GM12878 (cell line): ENCODE measurements at places on chromosomes 3 and 15. TPM values are rescaled to one million over a fixed set of nuclear protein-coding genes. Genes with fewer than 3 reads are reported as not detected.

GPR27 gene
- total RNA-seq = not detected in 2 replicates

CISH gene
- 4.4 and 5.1 TPM in 2 replicates for total RNA-seq

ISLR gene
- 1.3 and 1.7 TPM in 2 replicates for total RNA-seq

SPINK8 gene
- total RNA-seq = not detected in 2 replicates

BNC1 gene
- not detected in 2 replicates for total RNA-seq

CLDN16 gene
- 3.2 and 3.6 TPM in 2 replicates for total RNA-seq

DNAH12 gene
- total RNA-seq = 0.05 and 0.19 TPM in 2 replicates

SLC38A3 gene
- total RNA-seq = 0.13 TPM in 1 of 2 replicates, not detected in the other

PCOLCE2 gene
- 0.41 and 1.1 TPM in 2 replicates for total RNA-seq

TICRR gene
- total RNA-seq = 18.8 and 21.5 TPM in 2 replicates

AMT gene
- 2.4 and 3.8 TPM in 2 replicates for total RNA-seq

PAQR9 gene
- not detected in 2 replicates for total RNA-seq

NR2E3 gene
- not detected in 2 replicates for total RNA-seq

STRA6 gene
- 9.7 and 10.0 TPM in 2 replicates for total RNA-seq

CCR8 gene
- total RNA-seq = 14.4 and 16.9 TPM in 2 replicates

MOBP gene
- 0.08 TPM in 1 of 2 replicates, not detected in the other for total RNA-seq

MYLK gene
- 0.90 and 1.6 TPM in 2 replicates for total RNA-seq

SPINT1 gene
- 26.6 and 28.6 TPM in 2 replicates for total RNA-seq

SH3GL3 gene
- not detected in 2 replicates for total RNA-seq

SLC25A26 gene
- total RNA-seq = 17.9 and 22.0 TPM in 2 replicates

AGTR1 gene
- not detected in 2 replicates for total RNA-seq

CCDC191 gene
- total RNA-seq = 1.5 and 1.7 TPM in 2 replicates

TMEM212 gene
- not detected in 2 replicates for total RNA-seq

KY gene
- total RNA-seq = not detected in 2 replicates

PPP1R14D gene
- not detected in 2 replicates for total RNA-seq

HTR3C gene
- not detected in 2 replicates for total RNA-seq

IGSF10 gene
- total RNA-seq = 0.03 and 0.05 TPM in 2 replicates

DCBLD2 gene
- total RNA-seq = 5.1 and 5.8 TPM in 2 replicates

TTC23 gene
- 7.8 and 8.0 TPM in 2 replicates for total RNA-seq

SIDT1 gene
- 24.6 and 26.8 TPM in 2 replicates for total RNA-seq

PLA1A gene
- total RNA-seq = 3.8 and 4.4 TPM in 2 replicates

DLEC1 gene
- 0.08 TPM in 2 replicates for total RNA-seq

SNRPA1 gene
- 117 and 126 TPM in 2 replicates for total RNA-seq

ANKUB1 gene
- total RNA-seq = not detected in 2 replicates

NANOGP8 gene
- total RNA-seq = not detected in 2 replicates

LNP1 gene
- total RNA-seq = 2.4 and 2.5 TPM in 2 replicates

GP5 gene
- 0.05 TPM in 1 of 2 replicates, not detected in the other for total RNA-seq

CLEC3B gene
- 0.23 TPM in 1 of 2 replicates, not detected in the other for total RNA-seq

CHRD gene
- total RNA-seq = 0.32 TPM in 1 of 2 replicates, not detected in the other

MITF gene
- total RNA-seq = not detected in 2 replicates

TEX264 gene
- 41.8 and 45.2 TPM in 2 replicates for total RNA-seq

CIDEC gene
- total RNA-seq = not detected in 2 replicates

ANKRD63 gene
- not detected in 2 replicates for total RNA-seq

CHRNA5 gene
- 14.3 and 14.8 TPM in 2 replicates for total RNA-seq

HESX1 gene
- 2.7 and 3.1 TPM in 2 replicates for total RNA-seq

ACSBG1 gene
- total RNA-seq = 0.49 and 1.1 TPM in 2 replicates

ITGB5 gene
- 1.4 and 2.1 TPM in 2 replicates for total RNA-seq

KBTBD8 gene
- 27.6 and 28.8 TPM in 2 replicates for total RNA-seq
